ENCODE measurements at places on chromosomes 5 and 9. TPM values are rescaled to one million over a fixed set of nuclear protein-coding genes. Genes with fewer than 3 reads are reported as not detected.

Gene AGXT2
- total RNA-seq = 0.23 TPM

Gene WDR38
- 2.1 TPM for total RNA-seq

Gene OR1Q1
- total RNA-seq = not detected

Gene PCDHGA7
- total RNA-seq = 7.6 TPM

Gene SLC46A2
- total RNA-seq = not detected

Gene TIMD4
- total RNA-seq = 0.23 TPM

Gene SMARCA2
- 157 TPM for total RNA-seq

Gene ARL15
- total RNA-seq = 59.3 TPM

Gene RXRA
- total RNA-seq = 8.5 TPM

Gene SLC22A5
- 8.8 TPM for total RNA-seq

Gene MARCHF3
- 25.1 TPM for total RNA-seq

Gene ROR2
- total RNA-seq = 2.3 TPM

Gene ACER2
- total RNA-seq = 7.4 TPM

Gene ZNF367
- total RNA-seq = 6.2 TPM

Gene PCDHGB2
- 7.6 TPM for total RNA-seq

Gene NKD2
- 5.3 TPM for total RNA-seq

Gene ANP32B
- total RNA-seq = 7.2 TPM

Gene SPAG8
- 8.3 TPM for total RNA-seq

Gene DPH7
- 25.6 TPM for total RNA-seq

Gene C9orf50
- total RNA-seq = 0.23 TPM

Gene TMOD1
- total RNA-seq = 5.5 TPM

Gene PDCD1LG2
- 0.23 TPM for total RNA-seq

Gene SPINK4
- total RNA-seq = not detected

Gene CDO1
- total RNA-seq = 125 TPM

Gene FOXB2
- 0.46 TPM for total RNA-seq

Gene SHOC1
- total RNA-seq = not detected

Gene TRPM3
- total RNA-seq = 36.4 TPM

Gene BRINP1
- total RNA-seq = 93.0 TPM

Gene GABRA1
- 76.6 TPM for total RNA-seq

Gene LRRC70
- total RNA-seq = 4.8 TPM

Gene TMEM252
- not detected for total RNA-seq

Gene TEX48
- not detected for total RNA-seq

Gene EIF4E1B
- 0.46 TPM for total RNA-seq

Gene CCIN
- 0.23 TPM for total RNA-seq

Gene ANXA2R
- total RNA-seq = 1.6 TPM

Gene HEMGN
- 4.2 TPM for total RNA-seq

Gene FLT4
- 2.5 TPM for total RNA-seq

Gene CCL28
- 0.46 TPM for total RNA-seq

Gene KIAA1191
- 111 TPM for total RNA-seq

Gene TAF1L
- under 0.01 TPM for total RNA-seq

Gene SOX30
- total RNA-seq = not detected

Gene HTR4
- 5.5 TPM for total RNA-seq

Gene LCN9
- not detected for total RNA-seq

Data from diencephalon (tissue), 1 donor.